H9 (cell line): ENCODE measurements at places on chromosomes 7 and 10. TPM values are rescaled to one million over a fixed set of nuclear protein-coding genes. Genes with fewer than 3 reads are reported as not detected.

GRCh38 chr7:155351120-155351870 is 53.6 kb downstream of the INSIG1 start:
- H3K27me3 ChIP-seq, result no peaks in the 10 kb centered on the region
- no peak overlapping the region for H3K27ac ChIP-seq
- H3K36me3 ChIP-seq, result peaks cover 2% of the 10 kb centered on the region; the same call in 1 of the 2 replicates
- no peak for DNase-seq
- H3K4me3 ChIP-seq, result no peak overlapping the region

The INA gene
- total RNA-seq, result 14.0 and 14.3 TPM in 2 replicates

GRCh38 chr7:22192801-22193200 is 164.2 kb downstream of the RAPGEF5 start:
- H3K27me3 ChIP-seq, result no peaks in the 10 kb centered on the region
- no peak for DNase-seq
- peaks cover 2% of the 10 kb centered on the region; the same call in 1 of the 3 replicates for H3K36me3 ChIP-seq
- peak overlapping the region; percentile 85 for H3K4me3 ChIP-seq
- no peak overlapping the region for H3K27ac ChIP-seq

DNA sequence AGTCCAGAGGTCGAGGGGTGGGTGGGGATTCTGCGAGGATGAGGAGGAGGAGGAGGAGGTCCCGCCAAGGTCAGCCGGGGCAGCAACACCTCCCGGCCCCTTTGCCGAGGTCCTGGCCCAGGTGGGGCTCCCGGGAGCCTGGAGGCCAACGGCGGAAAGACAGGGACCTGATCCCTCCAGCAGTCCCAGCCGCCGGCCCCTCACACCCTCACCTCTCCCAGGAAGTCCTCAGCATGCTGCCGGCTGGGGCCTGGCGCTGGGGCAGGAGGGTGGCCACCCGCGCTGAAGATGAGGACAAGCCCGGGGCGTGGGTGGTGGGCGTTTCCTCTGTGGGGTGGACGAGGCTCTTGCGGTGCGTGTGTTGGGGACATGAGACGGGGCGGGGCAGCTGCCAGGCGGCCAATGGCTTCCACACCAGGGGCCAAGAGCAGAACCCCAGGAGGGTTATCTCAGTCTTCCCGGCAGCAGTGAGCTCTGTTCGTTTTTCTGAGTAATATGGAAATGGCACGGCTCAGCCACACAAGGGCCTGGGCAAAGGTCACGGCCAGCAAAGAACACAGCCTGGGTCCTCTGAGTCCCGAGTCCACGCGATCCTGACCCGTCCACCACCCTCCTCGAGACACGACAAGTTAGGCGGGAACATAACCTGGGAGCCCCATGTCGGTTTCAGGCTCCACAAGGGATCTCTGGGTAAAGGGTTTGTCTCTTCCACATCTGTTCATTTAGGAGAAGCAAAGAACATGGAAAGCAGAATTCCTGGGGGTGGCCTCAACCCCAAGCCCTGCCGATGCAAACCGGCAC is 82.9 kb upstream of the PDGFA start:
- no peaks in the 10 kb centered on the region; the same call in 1 of the 3 replicates for H3K36me3 ChIP-seq
- H3K27me3 ChIP-seq, result no peaks in the 10 kb centered on the region
- H3K27ac ChIP-seq, result no peak overlapping the region

The PLOD3 gene
- total RNA-seq, result 70.5 and 74.5 TPM in 2 replicates

DNA sequence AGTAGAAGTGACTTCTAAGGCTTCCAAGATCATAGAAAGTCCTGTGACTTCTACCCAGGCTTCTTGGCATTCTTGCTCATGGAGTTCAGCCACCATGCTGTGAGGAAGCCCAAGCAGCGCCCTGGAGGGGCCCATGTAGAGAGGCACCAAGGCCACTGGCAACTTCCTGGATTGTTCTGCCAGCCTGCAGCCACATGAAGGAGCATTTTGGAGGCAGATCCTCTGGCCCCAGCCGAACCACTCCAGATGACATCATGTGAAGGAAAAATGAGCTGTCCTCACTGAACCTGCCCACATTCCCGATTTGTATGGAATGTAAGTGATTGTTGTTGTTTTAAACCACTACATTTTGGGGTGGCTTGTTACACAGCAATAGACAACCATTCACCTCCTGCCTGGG is 51.5 kb upstream of the MNX1 start:
- no peaks in the 10 kb centered on the region for H3K4me1 ChIP-seq
- DNase-seq, result no peak
- H3K36me3 ChIP-seq, result no peaks in the 10 kb centered on the region
- no peak overlapping the region for H3K27ac ChIP-seq

- no peaks in the 10 kb centered on the region for H3K27me3 ChIP-seq
- no peaks in the 10 kb centered on the region for H3K4me1 ChIP-seq
- DNase-seq, result peak; percentile 24
- H3K4me3 ChIP-seq, result no peak overlapping the region
Measured at GRCh38 chr10:132868995-132869394, 73.4 kb downstream of the CFAP46 start.

DNA sequence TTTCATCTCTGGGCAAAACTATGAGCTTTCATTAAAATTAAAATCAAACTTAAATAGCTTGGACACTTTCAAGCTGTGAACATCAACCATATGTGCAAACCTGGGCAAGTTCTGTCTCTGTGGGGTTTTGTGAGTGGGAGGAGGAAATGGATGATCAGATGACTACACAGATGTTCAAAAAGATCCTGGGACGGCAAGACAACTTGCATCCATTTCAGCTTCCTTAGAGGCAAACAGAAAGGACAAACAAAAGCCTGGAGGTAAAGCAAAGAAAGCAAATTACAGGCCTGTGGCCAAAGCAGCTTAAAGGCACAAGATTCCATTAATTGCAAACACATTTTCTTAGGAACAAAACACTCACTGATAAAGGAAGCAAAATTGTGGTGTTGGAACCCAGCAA is 222.2 kb downstream of the NEBL start:
- no peak overlapping the region for H3K27ac ChIP-seq
- no peaks in the 10 kb centered on the region for H3K27me3 ChIP-seq
- no peaks in the 10 kb centered on the region; the same call in 1 of the 2 replicates for H3K4me1 ChIP-seq
- H3K36me3 ChIP-seq, result 0 out of 3 replicates have a peak, but pooled peaks cover 1% of the 10 kb centered on the region
- no peak overlapping the region for H3K4me3 ChIP-seq
- DNase-seq, result no peak

- H3K27ac ChIP-seq, result no peak overlapping the region
- DNase-seq, result no peak
- peaks cover 18% of the 10 kb centered on the region for H3K36me3 ChIP-seq
- H3K4me1 ChIP-seq, result no peaks in the 10 kb centered on the region; the same call in 1 of the 2 replicates
- no peaks in the 10 kb centered on the region for H3K27me3 ChIP-seq
Measured at GRCh38 chr7:77766801-77767605, 31.2 kb downstream of the TMEM60 start.

DNA sequence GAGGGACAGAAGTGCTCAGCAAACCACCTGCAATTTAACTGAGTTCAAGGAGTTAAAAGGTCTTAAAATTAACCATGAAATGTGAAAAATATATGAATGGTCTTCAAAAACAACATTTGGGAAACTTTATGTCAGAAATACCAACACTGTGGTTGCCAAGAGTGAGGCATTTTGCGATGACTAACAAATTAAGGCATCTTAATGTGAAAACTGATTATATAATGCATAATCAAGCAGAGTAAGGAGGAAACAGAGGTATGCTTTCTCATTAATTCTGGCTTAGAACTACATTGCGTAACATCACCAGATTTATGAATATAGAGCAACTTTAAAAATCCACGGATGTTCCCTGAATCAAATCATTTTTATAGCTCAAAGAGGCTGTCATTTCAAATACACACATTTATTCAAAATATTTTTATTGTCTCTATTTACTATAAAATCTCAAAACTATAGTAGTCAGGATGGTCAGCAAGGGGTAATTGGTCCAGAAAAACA is 335.5 kb downstream of the LRRTM3 start:
- no peaks in the 10 kb centered on the region for H3K36me3 ChIP-seq
- no peaks in the 10 kb centered on the region for H3K27me3 ChIP-seq
- DNase-seq, result no peak
- H3K4me3 ChIP-seq, result no peak overlapping the region

- no peak for DNase-seq
- no peak overlapping the region for H3K4me3 ChIP-seq
- H3K4me1 ChIP-seq, result no peaks in the 10 kb centered on the region
- no peak overlapping the region for H3K27ac ChIP-seq
Measured at GRCh38 chr7:17347401-17347800, 48.9 kb downstream of the AHR start.

The LRRC18 gene
- total RNA-seq, result not detected in 2 replicates

DNA sequence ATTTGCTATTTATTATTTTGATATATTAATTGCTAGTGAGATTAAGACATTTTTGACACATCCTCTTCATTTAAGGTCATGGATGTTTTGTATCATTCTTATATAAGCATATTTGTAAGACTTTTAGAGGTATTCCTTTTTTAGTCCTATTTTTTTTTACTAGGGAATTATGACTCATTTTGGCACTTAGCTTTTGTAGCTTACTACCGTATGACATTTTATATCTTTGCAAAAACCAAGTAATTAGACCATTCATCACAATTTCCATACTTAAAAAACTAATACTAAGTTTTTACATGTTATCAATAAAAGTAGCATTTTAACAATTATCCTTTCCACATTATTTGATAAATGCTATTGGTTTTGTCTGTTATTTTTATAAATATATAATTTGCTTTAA is 41.6 kb downstream of the BMPR1A start:
- no peaks in the 10 kb centered on the region for H3K27me3 ChIP-seq
- no peak for DNase-seq
- peaks cover 10% of the 10 kb centered on the region for H3K4me1 ChIP-seq
- H3K36me3 ChIP-seq, result no peaks in the 10 kb centered on the region; the same call in 2 of the 3 replicates
- no peak overlapping the region for H3K4me3 ChIP-seq

- H3K4me1 ChIP-seq, result no peaks in the 10 kb centered on the region
- H3K36me3 ChIP-seq, result no peaks in the 10 kb centered on the region
- H3K27ac ChIP-seq, result no peak overlapping the region
- DNase-seq, result no peak
Measured at GRCh38 chr7:27117887-27118491, 12.6 kb downstream of the HOXA4 start.

DNA sequence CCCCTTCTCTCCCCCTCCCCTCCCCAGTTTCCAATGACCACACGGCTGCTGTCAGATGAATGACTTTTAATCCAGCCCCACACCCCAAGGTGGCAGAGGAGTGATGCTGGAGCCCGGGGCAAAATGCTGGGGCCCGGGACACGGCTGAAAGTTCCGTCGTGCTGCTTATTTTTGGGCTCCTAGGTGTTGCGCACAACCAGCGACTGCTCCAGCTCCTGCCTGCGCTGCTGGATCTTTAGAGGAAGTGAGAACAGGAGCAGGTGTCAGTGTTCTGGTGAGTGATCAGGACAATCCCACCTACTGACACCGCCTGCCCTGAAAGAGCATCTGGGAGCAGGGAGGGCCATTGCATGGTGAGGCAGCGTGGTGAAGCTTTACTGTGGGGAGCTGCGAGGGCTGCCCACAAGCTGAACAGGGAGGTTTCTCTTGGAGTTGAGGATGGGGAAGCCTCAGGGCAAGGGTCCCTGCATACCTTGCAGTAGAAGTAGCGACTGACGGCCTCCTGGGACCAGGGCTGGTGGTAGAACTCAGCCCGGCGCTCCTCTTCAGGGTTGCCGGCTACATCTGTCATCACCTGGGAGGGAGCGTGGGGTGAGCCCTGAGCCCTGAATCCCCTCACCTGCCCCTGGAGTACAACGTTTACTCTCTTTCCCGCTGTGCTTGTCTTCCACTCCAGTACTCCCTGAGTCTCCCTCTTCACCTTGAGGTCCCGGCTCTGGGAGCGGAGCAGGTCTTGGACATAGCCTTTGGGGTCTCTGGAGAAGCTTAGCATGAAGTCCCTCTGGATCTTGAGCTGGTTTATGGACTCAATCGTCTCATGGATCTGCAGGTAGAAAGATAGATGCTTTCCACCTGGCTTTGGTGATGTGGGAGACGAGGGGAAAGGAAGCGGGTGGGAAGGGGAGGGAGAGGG is 6.9 kb downstream of the CHPF2 start:
- H3K27me3 ChIP-seq, result no peaks in the 10 kb centered on the region
- H3K4me1 ChIP-seq, result no peaks in the 10 kb centered on the region
- H3K36me3 ChIP-seq, result peaks cover 19% of the 10 kb centered on the region
- no peak overlapping the region for H3K27ac ChIP-seq

- no peak overlapping the region for H3K4me3 ChIP-seq
- no peaks in the 10 kb centered on the region for H3K27me3 ChIP-seq
- H3K27ac ChIP-seq, result no peak overlapping the region
- no peak for DNase-seq
- H3K36me3 ChIP-seq, result peaks cover 20% of the 10 kb centered on the region
Measured at GRCh38 chr7:56099653-56100052, 6.6 kb downstream of the CHCHD2 start.

The GRM8 gene
- 1.2 and 1.8 TPM in 2 replicates for total RNA-seq

DNA sequence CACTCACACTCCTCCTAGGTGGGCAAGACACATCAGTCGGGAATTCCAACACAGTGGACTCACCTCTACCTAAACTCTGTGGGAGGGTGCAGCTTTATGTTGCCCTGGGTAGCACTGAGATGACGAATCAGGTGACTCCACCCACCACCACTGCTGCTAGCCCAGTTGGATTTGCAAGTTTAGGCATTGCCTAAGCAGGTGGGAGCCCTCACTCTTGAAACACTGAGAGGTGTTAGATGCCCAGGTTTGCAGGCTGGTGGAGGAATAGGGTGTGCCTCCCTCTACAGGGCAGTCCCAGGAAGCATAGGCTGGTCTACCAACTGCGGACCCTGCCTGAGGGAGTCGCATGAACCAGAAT is 708.9 kb downstream of the POM121L12 start:
- H3K4me3 ChIP-seq, result no peak overlapping the region
- no peaks in the 10 kb centered on the region for H3K27me3 ChIP-seq
- no peaks in the 10 kb centered on the region; the same call in 1 of the 2 replicates for H3K4me1 ChIP-seq
- no peaks in the 10 kb centered on the region for H3K36me3 ChIP-seq

DNA sequence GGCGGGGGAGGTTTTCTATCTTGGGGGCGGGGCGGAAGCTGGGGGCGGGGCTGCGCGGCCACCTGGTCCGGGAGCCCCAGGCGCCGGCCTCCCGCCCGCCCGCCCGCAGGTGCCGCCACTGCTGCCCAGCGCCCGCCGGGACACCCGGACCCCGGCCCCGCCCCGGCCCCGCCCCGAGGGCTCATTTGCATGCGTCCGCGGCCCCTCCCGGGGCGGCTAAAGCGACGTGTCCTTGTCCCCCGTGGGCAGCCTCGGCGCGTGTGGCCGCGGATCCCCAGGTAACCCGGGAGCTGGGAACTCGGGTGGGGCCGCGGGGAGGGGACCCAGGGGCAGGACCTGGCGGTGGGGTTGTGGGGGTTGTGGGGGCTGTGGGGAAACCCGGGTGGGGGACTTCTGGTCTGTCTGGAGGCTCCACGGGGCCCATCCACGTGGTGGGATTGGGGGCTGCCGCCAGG is at the start of gene BHLHA15:
Gene BHLHA15 (plus strand): TSS at position 219 of the 455 bp plus-strand sequence. CDS start 871 bp downstream, outside the sequence.
- H3K4me3 ChIP-seq, result peak within 1 kb of the TSS; percentile 63
- H3K36me3 ChIP-seq, result peaks cover 10% of the 10 kb centered on the region
- H3K4me1 ChIP-seq, result no peaks in the 10 kb centered on the region
- H3K27me3 ChIP-seq, result no peaks in the 10 kb centered on the region
- no peak within 1 kb of the TSS for H3K27ac ChIP-seq

GRCh38 chr7:107321611-107322010 is 148.2 kb upstream of the GPR22 start:
- DNase-seq, result no peak
- H3K27ac ChIP-seq, result no peak overlapping the region
- H3K27me3 ChIP-seq, result no peaks in the 10 kb centered on the region; the same call in 1 of the 2 replicates
- H3K36me3 ChIP-seq, result 0 out of 2 replicates have a peak, but pooled peaks cover 5% of the 10 kb centered on the region
- no peak overlapping the region for H3K4me3 ChIP-seq

- no peak for DNase-seq
- H3K27ac ChIP-seq, result no peak overlapping the region
Measured at GRCh38 chr7:107149863-107150262, 18.9 kb upstream of the HBP1 start.

GRCh38 chr10:119441151-119441821 is 101.2 kb downstream of the RGS10 start:
- peaks cover 2% of the 10 kb centered on the region; the same call in 1 of the 3 replicates for H3K36me3 ChIP-seq
- H3K4me1 ChIP-seq, result no peaks in the 10 kb centered on the region
- H3K4me3 ChIP-seq, result no peak overlapping the region
- DNase-seq, result no peak
- H3K27ac ChIP-seq, result no peak overlapping the region

The RAMP3 gene
- 0.63 and 0.66 TPM in 2 replicates for total RNA-seq
